ENCODE measurements at places on chromosomes 7 and 10.

DNA sequence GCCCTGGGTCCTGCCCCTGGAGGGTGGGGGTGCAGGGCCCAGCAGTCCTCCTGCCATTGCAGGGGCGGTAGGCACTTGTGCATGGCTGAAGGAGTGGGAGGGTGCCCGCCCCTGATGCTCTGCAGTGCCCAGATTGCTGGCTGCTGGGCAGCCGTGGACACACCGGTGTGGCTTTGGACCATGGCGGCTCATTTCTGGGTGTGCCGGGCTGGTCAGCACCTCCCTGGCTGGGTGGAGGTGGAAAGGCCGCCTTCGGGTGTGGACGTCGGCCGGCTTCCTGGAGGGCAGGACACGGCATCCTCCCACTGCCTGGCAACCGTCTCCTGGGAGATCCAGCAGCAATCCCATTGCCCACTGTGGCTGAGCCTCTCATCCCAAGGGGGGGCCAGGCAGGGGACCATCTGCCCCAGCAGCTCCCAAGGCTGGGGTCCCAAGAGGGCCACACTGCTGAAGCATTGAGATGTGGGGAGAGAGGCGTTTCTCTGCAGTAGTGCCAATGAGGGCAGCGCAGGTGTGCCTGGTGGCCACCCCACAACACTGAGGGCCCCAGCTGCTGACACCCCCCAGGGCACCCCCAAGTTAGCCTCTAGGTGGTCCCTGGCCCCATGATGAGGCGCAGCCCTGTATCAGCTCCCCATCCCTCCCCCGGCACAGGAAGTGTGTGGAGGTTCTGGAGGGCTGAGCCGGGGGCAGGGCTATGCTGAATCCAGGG, 12.9 kb downstream of the TTYH3 start:
- DNase-seq, result no peak

- no peak for DNase-seq
Measured at GRCh38 chr7:93140582-93141191, 7.5 kb downstream of the SAMD9L start.

DNA sequence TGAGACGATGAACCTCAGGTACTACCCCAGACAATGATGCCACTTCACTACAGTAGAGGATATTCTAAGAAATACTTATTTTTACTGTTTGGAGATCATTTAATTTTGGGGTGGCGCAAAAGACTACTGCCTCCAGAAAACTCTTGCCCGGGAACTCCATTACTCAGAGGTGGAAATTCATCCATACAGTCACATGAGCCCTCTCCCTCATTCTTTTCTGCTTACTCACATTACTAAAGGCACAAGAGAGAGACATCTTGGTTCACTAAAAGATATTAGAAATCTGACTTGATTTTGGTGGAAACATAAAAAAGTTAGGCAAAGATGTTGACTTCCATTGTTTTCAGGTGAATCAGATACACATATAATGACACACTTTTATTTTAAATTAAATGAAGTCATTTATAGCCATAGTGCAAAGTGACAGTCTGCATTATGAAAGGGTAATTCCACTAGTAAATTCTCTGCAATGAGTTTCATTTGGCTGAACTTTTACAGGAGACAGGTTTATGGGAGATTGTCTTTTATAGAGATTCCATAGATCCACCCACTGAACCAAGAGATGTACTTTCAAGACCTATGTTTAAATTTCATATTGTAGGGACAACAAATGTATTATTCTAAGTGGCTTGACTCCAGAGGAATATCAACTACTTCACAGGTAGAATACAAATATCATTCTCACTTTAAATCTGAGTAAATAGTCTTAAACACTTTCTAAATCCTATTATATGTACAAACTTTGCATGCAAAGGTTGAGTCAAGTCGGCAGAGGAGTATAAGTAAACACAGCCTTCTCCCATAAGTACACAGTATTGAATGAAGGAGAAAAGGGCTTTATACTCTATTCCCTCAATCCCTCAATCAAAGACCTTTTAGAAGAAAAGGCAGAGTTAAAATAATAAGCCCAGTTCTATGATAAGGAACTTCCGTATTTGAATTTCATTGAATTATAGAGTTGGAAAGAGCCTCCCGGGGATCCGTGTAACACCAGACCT, 18.8 kb downstream of the NEBL start:
- no peak for DNase-seq

DNA sequence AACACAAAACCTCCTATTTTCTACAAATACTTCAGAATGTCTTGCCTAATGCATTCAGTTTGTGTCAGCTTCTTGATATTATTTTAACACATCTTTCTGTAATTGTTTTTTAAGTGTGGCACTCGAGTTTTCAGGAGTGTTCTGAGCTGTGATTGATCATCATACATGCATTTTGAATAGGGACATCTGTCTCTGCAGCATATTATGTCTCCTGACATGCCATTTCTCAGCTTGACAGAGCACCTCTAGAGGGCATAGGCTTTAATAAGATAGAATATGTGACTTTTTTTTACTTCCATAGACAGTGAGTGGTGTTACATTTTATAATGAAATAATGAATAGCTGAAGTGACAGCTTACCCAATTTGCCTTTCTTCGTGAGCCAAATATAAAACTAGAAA, 219.2 kb upstream of the HDAC9 start:
- no peak for DNase-seq

- no peak for DNase-seq
Measured at GRCh38 chr7:69399401-69399800, 198.9 kb upstream of the AUTS2 start.

- DNase-seq, result no peak
Measured at GRCh38 chr10:75707080-75707840, 275.8 kb downstream of the LRMDA start.

- DNase-seq, result no peak
Measured at GRCh38 chr10:72261784-72262404, 11.8 kb upstream of the DDIT4 start.

- no peak for DNase-seq
Measured at GRCh38 chr7:45596665-45597095, 22.5 kb downstream of the ADCY1 start.

DNA sequence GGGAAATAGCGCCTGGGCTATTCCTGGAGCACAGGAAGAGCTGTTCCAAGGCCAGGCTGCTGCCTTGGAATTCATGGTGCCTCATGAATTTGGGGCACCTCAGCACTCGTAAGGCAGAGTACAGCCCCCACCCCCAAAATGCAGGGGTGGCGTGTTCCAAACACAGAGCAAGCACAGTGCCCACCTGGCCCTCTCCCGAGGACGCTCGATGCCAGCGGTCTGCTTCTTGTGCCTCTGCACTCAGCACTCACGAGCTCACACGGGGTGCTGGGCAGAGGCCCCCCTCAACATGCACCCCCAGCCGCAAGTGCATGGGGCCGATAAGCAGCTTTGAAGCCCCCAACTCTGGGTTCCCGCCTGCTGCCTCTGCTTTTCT, 60.1 kb downstream of the ZRANB1 start:
- DNase-seq, result no peak

DNA sequence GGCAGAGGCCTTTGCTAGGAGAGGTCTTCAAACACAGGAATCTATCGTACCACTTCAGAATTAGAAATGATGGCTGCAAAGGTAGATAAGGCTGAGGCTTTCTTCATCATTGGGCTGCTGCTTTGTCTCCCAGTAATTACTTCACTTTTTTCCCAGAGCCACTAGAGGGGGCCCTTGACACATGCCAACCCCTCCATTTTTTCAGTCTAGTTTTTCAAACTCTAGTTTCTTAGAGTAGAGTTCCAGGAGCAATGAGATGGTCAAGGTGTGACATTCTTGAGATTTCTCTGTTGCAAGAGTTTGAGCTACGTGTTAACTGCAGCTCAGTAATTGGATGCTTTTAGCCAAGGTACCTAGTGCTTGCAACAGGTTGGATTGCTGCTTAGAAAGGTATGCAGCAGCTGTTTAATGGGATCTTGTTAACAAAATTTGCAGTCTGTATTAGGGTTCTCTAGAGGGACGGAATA, 33.8 kb upstream of the RBM20 start:
- DNase-seq, result peak; percentile 63

All from cerebellum (tissue), 4 donors.